Stimulated activated CD4-positive, alpha-beta T cell treated with anti-CD3 and anti-CD28 coated beads, Interleukin-1b, Interleukin-23, amount 100 ng/mL, for 48 hours (primary cell): ENCODE measurements at places on chromosomes 7 and 10.

DNA sequence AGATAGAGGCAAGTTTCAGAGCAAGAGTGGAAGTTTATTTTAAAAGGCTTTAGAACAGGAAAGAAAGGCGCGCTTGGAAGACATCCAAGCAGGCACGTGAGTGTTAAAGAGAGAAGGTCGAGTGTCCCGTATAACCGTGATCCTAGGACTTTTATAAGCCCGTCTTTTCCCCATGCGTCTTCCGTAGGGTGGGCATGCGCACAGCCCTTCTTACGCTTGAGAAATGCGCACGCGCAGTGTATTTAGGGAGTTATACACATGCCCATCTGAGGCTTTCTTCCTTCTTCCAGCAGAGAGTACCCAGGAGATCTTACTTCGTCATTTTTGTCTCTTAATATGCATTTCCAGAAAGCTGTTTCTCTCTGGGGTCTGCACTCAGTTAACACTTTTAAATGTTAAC, 52.4 kb downstream of the CALD1 start:
- DNase-seq: no peak

- DNase-seq: no peak
Measured at GRCh38 chr10:77548671-77549070, 88.9 kb downstream of the KCNMA1 start.

DNA sequence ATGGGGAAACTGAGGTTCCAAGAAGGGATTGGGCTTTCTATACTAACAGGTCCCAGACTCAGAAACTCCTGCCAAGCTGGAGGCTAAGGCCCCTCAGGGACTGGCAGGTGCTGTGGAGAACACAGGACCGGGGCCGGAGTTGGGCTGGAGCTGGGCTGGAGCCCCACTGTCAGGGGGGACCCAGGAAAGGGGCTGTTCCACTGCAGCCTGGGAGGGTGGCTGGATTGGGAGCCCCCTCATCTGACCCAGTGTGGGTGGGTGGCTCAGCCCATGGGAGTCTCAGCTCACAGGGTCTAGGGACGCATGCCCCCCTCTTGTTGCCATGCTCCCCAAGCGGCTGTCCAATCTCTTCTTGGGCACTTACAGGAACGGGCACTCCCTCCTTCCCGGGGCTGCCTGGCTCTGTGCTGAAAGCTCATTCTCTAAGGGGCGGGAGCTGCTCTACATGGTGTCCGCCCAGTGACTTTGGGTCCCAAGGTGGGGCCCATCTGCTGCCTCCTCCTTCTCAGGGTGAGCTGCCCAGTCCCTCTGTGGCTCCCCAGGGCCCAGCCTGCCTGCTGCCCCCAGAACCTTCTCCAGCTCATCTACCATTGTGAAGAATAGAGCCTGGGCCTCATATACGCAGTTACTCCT, 126.5 kb downstream of the MYL10 start:
- DNase-seq: no peak

GRCh38 chr7:42024537-42024936, 212.5 kb downstream of the GLI3 start:
- DNase-seq: no peak

DNA sequence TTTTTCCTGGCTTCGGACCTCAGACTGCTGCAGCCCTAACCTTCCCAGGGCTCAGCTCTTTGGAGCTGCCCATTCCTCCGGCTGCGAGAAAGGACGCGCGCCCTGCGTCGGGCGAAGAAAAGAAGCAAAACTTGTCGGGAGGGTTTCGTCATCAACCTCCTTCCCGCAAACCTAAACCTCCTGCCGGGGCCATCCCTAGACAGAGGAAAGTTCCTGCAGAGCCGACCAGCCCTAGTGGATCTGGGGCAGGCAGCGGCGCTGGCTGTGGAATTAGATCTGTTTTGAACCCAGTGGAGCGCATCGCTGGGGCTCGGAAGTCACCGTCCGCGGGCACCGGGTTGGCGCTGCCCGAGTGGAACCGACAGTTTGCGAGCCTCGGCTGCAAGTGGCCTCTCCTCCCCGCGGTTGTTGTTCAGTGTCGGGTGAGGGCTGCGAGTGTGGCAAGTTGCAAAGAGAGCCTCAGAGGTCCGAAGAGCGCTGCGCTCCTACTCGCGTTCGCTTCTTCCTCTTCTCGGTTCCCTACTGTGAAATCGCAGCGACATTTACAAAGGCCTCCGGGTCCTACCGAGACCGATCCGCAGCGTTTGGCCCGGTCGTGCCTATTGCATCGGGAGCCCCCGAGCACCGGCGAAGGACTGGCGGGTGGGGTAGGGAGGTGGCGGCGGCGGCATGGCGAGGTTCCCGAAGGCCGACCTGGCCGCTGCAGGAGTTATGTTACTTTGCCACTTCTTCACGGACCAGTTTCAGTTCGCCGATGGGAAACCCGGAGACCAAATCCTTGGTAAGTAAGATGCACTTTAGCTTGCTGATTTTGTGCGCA, at the start of gene PLXDC2:
TSS of gene PLXDC2 (plus strand) at position 22 of the 820 bp plus-strand sequence.
- DNase-seq: no peak

- DNase-seq: no peak
Measured at GRCh38 chr7:67450171-67450570, 453.5 kb downstream of the TYW1 start.

GRCh38 chr7:30252885-30253795, 31.3 kb upstream of the ZNRF2 start:
- DNase-seq: peak; percentile 6

DNA sequence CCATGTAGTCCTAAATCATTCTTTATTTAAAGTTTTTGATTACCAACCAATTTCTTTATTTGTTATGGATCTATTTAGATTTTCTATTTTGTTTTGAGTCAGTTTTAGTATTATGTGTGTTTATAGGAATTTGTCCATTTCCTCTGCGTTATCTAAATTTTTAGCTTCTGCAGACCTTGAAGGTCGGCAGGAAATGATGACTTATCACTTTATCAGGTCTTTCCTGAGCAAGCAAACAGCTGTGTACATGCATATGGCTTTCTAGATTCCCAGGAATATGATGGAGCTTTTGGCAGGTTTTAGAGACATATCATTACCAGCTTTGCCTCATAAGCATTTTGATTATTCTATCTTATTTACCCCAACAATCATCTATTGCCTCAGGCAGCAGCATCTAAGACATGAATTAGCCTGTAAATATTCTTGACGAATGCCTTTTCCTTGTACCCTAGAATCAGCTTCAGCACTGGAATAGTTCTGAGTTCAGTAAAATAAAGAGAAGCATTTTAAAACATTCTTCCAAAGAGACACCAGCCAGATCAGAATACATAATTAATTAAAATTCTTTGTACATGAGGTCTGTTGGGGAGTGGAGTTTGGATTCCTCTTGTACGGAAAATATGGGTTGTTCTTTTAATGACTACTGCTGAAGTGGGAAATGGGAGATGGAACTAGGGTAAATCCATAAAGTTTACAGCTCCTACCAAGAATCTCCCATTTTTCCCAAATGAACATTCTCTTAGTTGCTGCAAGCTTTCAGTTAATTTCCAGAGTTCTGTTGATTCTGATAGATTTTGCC, 408.8 kb upstream of the SEMA3C start:
- no peak for DNase-seq

DNA sequence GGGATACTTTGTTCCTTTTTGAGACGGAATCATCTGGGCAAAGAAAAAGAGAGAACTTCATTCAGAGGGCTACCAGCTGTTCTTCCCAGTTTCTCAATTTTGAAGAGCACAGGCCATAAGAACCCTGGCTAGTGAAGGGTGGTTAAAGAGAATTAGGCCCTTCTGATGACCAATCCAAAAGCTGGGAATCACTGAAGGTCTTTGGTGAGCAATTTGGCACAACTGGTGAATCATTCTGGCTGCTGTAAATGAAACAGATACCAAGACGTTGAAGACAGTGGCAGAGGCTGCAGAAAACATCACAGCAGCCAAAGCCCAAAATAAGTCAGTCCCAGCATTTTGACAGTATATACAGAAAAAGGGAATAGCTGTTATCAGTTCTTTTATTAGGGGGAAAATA, 5.1 kb downstream of the RAPGEF5 start:
- DNase-seq: no peak

- DNase-seq: no peak
Measured at GRCh38 chr7:105963038-105963667, at the start of gene CDHR3. Gene CDHR3 (plus strand): TSS chr7:105963264. CDS start chr7:105963319, 55 bp downstream.

GRCh38 chr10:77835669-77836086, 90.9 kb downstream of the DLG5 start:
- no peak for DNase-seq

DNA sequence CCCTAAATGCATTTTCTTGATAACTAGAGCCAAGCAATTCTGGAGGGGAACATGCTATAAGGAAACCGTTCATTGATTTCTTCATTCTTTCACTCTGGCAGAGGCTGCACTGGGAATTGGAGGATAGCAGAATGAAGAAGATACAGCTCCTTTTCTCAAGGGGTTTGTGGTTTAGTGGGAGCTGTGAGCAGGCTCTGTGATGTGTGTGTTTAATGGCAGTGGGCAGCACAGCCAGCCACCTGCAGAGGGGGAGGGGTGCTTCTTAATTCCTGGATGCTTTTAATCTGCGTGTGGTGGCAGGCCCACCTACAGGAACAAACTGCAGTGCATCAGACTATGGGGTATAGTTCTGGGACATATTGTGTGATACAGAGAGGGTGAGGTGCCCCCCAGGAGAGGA, 31.9 kb downstream of the RPS24 start:
- no peak for DNase-seq

DNA sequence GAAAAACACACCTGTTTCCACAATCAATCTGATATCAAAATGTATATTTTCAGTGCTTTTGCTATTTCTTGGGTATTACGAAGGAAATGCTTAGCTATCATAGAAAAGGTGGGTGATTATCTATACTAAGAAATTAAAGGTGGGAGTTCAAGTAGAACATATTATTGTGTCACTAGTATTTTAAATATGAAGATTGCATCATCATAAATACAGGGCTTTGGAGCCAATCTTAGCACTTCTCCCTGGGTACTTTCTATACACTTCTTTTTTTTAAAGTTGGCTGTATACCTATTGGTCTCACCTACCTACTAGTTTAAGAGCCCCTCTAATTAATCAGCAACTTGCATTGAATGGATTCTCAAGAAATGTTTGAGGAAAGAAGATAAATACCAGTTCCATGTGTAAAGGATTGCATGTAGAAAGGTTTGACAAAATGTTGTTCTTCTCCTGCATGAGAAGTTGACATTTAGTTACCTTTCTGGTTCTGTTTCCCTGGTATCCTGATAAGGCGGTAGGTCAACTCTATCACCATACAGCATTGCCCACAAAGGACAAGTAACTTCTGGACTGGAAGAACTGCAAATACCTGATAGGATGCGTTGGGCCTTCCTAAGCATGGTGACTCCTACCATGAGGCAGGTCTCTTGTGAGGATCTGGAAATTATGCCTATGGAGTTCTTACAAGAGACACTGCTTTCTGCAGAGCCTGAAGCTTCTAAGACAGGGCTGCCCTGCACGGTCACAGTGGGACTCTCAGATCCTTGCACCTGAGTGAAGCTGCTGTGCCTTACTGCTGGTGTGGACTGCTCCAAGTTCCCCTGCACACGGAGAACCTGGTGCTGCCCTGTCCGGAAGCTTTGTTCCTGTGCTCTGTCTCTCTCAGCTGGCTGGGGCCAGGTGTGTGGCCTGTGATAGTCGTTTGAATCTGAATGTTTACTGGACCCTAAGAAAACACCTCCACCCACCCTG, 32.1 kb upstream of the PDSS1 start:
- no peak for DNase-seq
